Stimulated activated CD4-positive, alpha-beta T cell treated with anti-CD3 and anti-CD28 coated beads, Interleukin-4, amount 100 ng/mL, for 24 hours (primary cell): ENCODE measurements at places on chromosomes 12 and 14.

GRCh38 chr12:3117144-3117581 is 40.0 kb downstream of the TSPAN9 start:
- no peak for DNase-seq

- no peak for DNase-seq
Measured at GRCh38 chr12:69701826-69702225, 2.7 kb upstream of the BEST3 start.

DNA sequence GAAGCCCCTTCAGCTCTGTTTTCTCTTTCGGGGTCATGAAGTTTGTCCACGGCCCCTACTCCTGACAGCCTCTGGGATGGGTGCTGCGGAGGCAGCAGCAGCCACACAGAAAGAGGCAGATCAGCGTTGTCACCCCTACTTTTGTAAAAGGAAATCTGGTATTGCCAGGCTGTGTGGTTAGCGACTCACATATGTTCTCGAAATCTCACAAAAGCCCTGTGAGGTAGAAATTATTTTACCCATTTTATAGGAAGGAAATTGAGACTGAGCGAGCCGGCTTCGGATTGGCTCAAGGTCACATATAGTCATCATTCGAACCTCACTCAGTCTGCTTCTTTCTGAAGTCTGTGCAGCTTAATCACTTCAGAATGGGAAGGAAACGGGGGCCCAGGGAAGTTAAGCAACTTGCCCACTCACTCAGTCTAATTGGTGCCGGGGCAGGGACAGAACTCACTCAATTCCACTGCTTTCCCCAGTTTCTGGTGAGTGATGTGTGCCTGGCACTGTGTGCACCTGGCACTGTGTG is 1.1 kb upstream of the CKAP4 start:
- DNase-seq = peak; percentile 52

DNA sequence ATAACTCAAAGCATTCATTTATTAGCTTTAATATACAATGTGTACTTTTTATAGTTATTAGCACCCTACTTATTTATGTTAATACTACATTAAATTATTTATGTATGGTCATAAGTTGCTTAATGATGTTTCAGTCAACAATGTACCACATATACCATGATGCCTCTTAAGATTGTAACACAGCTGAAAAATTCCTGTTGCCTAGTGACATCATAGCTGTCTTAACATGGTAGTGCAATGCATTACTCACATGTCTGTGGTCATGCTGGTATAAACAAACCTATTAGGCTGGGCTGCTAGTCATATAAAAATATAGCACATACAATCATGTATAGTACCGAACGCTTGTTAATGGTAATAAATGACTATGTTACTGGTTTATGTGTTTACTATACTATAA is 120.4 kb downstream of the ANO6 start:
- DNase-seq = no peak

- DNase-seq = no peak
Measured at GRCh38 chr14:79660053-79660939, 551.0 kb downstream of the DIO2 start.

DNA sequence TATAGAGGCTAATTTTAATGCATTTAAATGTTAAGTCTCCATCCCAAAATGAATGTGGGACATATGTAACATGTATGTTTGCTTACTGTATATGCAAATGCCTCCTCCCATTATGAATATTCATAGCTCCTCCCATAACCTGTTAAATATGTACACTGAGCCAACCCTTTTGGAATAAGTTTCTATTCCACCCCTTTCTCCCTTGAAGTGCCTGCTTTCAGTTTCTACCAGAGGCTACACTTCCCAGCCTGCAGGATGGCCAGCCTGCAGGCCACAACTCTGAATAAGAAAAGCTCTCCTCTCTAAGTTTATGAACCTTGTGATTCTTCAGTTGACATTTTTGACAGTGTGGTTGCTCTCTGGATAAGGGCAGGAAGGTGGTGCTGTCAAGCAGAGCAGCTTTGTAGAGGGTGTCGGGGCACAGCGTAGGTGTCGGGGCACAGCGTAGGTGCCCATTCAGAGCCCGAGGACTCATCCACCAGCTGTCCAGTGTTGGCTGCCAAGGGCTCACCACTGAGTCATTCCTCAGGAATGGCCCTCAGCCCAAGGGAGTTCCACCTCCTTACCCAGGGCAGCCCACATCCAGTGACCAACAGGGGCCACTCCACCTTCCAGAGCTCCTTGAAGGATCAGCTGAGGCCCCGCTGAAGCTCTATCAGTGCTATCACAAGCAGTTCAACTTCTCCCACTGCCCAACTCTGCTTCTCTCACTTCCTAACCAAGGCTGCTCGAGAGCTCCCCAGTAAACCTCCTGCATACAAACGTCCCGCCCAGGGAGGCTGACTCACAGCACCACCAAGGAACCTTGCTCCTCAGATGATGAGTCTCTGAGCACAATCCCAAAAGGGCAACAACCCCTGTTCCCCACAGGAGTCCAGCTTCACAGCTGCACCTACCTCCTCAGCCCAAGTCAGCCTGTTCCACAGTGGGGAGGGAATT is 31.4 kb downstream of the VWF start:
- no peak for DNase-seq

- no peak for DNase-seq
Measured at GRCh38 chr12:52130711-52131110, 51.2 kb downstream of the SMIM41 start.

DNA sequence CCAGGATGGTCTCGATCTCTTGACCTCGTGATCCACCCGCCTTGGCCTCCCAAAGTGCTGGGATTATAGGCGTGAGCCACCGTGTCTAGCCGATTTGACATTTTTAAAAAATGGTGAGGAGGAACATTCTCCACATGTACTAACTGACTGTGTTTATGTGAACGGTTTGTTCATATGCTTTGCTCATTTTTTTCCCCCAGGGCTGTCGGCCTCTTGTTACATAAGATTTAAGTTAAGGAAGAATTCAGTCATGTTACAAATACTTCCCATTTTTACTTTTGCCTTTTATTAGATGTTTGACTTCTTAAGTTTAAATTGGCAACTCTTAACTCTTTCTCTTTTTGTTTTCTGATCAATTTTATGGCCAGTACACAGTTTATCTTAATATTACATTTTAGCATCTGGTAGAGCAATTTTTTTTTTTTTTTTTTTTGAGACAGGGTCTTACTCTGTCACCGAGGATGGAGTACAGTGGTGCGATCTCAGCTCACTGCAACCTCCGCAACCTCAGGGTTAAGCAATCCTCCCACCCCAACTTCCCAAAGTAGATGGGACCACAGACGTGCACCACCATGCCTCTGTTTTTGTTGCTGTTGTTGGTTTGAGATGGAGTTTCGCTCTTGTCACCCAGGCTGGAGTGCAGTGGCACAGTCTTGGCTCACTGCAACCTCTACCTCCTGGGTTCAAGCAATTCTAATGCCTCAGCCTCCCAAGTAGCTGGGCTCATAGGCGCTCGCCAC is 9.6 kb downstream of the GNS start:
- no peak for DNase-seq

DNA sequence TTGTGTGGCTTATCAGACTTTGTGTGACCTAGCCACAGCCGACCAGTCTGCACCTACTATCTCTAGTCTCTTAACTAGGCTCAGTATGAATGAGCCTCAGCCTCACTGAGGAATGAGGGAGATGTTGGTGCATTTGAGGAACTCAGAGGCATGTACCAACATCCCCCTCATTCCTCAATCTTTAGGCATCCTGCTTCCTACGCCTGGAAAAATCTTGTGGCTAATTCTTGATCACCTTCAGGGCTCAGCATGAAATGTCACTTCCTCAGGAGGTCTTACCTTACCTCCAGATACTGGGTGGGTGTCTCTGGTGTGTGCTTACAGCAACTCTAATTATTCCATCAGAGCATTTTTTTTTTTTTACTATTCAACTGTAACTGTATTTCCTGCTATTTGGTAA is 148.8 kb upstream of the TMCC3 start:
- DNase-seq = no peak

DNA sequence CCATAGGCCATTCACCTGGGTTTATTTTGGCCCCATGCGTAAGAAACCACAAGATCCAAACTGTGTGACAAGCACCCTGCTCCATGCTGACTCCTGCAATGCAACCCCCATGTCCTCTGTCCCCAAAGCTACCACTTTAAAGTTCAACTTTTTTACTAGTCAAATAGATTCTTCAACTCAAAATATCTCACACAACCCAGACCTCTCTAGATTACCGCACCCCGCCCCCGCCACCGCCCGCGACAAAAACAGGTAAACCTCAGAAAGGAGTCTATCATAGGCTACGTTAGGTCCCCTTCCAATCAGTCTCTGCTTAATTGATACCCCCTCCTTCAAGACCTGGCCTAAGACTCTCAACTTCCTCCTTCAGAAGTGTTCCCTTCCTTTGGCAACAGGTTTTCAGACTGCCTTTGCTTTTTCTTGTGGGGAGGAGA is 2.2 kb downstream of the ZFP36L1 start:
- peak; percentile 80 for DNase-seq

DNA sequence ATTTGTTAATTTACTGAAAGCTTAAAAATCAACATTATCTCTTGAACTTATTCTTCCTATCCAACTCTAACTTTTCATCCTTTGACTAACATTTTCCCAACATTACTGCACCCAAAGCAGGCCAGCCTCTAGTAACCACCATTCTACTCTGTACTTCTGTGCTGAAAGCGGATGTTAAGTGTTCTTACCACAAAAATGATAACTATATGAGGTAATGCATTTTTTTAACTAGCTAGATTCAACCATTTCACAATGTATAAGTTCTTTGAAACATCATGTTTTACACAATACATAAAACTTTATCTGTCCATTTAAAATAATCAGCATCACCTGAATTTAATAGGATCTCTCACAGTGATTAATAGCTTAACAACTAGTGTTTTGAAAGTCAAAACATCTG is 468.5 kb upstream of the MGAT4C start:
- DNase-seq = no peak

DNA sequence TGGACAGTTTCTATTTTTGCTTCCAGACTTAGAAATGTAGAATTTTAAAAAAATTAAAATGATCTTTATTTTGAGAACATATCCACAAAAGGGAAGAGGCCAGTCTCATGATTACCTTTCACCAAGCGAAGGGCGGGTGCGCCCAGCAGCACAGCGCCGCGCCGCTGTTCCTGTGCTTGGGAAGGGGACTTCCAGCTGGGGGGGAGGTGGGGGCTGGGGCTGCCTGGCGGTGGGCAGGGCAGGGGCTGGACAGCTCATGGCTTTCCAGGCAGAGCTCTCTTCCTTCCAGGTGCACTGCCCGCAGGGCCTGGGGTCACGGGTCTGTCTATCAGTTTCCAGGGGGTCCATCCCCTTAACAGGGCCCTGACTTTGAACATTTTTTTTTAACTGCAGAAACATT is 199.9 kb downstream of the TTC7B start:
- DNase-seq = no peak

GRCh38 chr14:89504602-89505313 is 87.7 kb upstream of the FOXN3 start:
- DNase-seq = peak; percentile 15

- DNase-seq = no peak
Measured at GRCh38 chr12:89571491-89572195, 45.8 kb upstream of the POC1B start.

GRCh38 chr12:113145720-113146551 is 3.6 kb upstream of the CFAP73 start:
- no peak for DNase-seq

- DNase-seq = no peak
Measured at GRCh38 chr12:96220902-96221301, 26.7 kb downstream of the ELK3 start.

GRCh38 chr12:27682534-27682933 is 13.7 kb upstream of the REP15 start:
- no peak for DNase-seq

- DNase-seq = peak; percentile 12
Measured at GRCh38 chr14:103427485-103428443, 42.5 kb downstream of the MARK3 start.

DNA sequence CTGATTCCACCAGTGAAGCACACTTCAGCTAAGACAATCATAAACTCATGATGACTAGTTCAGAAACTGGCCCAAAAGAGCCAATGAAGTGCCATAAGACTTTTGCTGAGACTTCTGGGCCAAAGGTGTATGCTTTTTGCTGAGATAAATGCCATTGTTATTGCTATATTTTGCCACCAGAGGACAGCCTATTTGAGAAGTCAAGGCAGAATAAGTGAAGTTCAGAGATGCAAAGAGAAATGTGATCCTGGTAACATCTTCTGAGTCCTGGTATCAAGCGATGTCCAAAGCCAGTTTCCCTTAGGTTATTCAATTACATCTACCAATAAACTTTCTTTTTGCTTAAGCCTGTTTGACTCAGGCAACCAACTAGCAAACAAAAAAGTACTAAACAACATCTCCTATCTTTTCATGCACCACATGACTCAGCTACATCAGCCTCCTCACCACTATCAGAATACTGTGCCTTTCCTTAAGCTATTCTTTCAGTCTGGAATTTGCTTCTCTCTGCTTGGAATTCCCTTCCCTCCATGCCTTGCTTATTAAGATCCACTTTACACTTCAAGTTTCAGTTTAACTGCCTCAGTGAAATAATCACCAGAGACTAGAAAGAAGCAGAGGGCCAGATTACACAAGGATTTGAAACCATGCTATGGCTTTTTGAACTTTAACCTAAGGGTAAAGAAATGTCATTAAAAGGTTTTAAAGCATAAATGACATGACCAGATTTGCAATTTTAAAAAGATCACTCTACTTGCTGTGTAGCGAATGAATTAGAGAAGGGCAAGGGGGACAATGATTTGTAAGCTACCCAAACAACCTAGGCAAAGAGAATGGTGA is 14.0 kb downstream of the CRY1 start:
- DNase-seq = no peak

DNA sequence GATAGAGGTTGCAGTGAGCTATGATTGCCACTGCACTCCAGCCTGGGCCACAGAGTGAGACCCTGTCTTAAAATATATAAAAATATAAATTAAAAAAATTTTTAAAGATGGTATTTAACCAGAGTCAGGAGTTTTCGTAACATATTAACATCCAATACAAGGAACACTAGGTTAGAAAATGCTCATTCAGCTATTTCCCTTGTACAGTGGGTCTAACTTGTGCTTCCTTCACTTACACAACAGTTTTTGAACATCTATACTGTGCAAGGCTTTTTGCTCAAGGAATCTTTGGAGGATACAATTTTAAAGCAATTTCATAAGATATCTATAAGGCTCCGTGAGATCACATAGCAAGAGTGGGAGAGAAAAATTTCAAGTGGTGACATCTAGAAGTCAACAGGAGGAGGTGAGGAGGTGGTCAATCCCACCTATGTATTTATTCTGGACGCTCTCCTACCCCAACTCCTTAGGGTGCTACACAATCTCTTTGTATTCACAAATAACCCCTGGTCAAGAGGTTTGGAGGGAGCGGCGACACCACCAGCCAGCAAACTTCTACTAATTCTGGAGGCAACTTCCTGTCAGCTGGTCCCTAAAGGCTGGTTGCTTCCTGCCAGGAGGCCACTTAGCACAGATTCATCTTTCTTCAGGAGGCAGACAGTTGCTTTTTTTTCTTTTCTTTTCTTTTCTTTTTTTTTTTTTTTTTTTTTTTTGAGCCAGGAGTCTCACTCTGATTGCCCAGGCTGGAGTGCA is 22.2 kb downstream of the DUSP16 start:
- no peak for DNase-seq

DNA sequence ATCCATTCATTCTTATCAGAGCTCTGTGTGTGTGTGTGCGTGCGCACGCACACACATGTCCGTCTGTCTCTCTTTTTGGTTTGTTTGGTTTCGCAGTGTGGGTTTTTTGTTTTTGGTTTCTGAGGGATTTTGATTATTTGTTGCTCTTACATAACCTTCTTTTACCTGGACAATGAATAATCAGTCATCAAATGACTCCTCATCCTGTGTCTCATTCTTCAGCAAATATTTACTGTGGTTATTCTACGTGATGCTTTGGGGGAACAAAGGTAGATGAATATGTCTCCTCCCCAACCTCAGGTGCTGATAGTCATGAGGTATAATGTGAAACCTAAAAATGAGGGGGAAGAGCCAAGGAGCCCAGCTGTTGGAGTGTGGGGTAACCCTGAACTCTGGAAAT is 92.4 kb downstream of the SAMD4A start:
- DNase-seq = no peak
